ENCODE measurements at places on chromosomes 12 and 14.

DNA sequence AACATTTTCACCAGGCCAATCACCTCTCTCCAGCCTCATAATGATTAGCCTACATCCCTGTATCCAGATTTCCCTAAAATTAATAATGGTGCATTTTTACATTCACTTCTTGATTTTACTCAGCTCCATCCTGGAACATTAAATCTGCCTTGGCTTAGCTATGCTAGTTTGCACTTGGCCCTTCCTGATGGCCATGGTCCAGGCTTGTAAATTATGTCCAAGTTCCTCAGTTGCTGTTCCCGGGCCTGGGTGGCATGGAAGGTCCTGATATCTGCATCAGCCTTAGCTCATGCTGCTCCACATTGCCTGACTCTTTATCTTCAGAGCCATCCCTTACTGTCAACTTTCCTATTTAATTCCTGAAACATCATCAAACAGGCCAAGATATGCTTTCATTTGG, 11.1 kb upstream of the METTL17 start:
- DNase-seq = no peak

DNA sequence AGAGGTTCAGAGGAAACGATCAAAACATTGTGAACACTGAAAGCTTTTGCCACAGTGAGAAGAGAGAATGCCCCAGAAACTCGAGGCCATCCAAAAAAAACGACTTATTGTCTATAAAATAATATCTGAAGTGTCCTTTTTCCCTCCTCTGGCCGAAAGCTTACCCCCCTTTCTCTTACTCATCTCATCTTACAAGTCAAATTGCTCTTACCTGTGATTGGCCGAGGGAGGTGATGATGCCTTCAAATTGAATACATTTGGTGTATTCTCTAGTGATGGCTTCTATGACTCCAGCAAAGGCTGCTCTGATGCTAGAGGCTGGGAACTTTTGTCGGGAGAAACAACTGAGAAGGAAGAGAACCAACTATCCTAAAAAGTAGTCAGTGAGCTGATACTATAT, 90.7 kb downstream of the PTCSC3 start:
- DNase-seq = no peak

DNA sequence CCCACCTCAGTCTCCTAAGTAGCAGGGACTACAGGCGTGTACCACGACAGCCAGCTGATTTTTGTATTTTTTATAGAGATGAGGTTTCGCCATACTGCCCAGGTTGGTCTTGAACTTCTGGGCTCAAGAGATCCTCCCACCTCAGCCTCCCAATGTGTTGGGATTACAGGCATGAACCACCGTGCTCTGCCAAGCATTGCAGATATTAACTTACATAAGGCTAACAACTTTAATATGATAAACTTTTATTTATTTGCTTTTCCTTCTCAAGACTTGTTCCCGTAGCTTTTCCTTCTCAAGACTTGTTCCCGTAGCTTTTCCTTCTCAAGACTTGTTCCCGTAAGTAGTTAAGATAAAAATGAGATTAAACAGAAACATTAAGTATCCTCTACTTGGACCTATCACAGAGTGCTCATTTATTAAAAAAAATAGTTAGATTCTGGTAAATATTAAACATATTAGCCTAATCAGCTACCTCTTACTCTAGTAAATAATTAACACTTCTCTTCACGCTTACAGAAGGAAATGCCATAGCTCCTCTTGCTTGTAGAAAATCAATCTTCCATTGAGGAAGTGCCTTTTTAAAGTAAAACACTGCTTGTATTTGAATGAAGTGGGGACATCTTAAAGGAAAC, 157.7 kb upstream of the KITLG start:
- DNase-seq = no peak

DNA sequence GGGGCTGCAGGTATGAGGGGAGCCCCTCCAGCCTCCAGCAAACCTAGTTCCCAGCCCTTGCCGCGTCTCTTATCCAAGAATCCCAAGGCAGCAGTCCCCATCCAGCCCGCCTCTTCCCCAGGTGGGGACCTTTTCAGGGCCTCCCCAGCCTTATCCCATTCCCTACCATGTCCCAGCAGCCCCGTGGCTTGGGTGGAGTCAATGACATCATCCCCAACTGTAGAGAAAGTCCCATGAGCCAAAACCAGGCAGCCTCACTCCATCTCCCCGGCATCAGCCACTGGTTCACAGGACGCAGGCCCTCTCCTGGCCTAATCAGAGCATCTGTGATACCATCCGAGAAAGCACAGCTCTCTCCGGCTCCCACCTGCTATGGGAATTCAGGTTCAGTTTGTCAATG, 131.0 kb downstream of the NCOR2 start:
- no peak for DNase-seq

DNA sequence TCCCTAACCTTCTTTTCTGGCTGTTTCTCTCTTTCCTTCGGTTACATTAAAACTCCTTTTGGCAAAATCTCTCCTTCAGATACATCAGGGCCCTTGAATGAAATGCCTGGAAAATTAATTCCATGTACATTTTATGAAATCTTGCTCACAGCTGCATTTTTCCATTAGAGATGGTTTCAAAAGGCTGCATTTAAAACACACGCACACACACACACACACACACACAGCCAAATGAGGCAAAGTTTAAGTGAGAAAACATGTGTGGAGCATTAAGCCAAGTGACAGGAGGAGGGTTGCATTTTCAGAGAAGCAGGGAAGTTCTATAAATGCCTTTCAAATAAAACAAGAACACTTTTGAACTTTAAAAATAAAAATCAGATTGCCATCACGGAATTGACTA, 216.4 kb downstream of the LRIG3 start:
- no peak for DNase-seq

- DNase-seq = no peak
These were observed 5.6 kb downstream of the SLC11A2 start for GRCh38 chr12:51020448-51021182.

GRCh38 chr12:81843599-81843998, 84.4 kb upstream of the PPFIA2 start:
- DNase-seq = no peak

- DNase-seq = no peak
These were observed 8.3 kb downstream of the REC8 start for GRCh38 chr14:24179961-24180796.

- DNase-seq = no peak
These were observed 94.7 kb upstream of the DDHD1 start for GRCh38 chr14:53247596-53248370.

DNA sequence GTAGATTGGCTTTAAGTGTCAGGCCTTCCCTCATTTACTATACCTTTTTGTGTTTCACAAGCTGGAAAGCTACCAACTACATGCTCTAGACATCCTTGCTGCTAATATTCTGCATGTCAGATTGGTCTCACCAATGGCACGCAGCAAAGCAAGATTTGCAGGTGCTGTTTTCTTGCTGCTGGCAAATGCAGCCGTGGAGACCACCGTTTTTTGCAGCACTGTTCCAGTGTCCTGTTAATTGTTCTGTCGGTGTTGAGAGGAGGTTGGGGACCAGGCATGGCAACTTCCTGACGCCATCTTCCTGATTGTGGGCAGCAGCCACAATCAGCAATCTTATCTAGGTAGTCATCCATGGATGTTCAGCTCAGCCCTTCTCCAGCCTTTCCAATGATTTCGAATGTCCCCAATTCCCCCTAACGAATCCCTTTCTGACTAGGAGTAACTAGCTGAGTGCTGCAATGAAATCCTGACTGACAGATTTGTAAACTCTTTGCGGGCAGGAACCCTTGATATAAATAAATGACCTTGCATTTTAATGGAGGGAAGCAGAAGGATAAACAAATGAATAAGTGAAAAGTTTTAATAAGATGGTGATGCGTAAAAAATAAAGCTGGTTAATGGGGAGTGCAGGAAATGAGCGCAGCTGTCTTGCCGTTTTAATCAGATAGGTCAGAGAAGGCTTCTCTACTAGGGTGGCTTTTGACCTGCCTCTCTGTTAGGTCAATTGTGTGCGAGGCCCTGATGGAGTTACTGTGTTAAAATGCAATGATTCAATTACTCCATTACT, 574 bp upstream of the CRADD start:
- DNase-seq = no peak

- no peak for DNase-seq
These were observed 8.7 kb upstream of the CLEC4E start for GRCh38 chr12:8549381-8549780.

Data from CD4-positive, alpha-beta T cell treated with Interleukin-12 subunit alpha and Interleukin-12 subunit beta, for 1 hour (primary cell).